ENCODE measurements at places on chromosomes 3 and 15. TPM values are rescaled to one million over a fixed set of nuclear protein-coding genes. Genes with fewer than 3 reads are reported as not detected.

SUSD5 gene
- total RNA-seq: 4.8 TPM

MINDY4B gene
- not detected for total RNA-seq

LRRC3B gene
- not detected for total RNA-seq

GOLGA6B gene
- not detected for total RNA-seq

MME gene
- 35.8 TPM for total RNA-seq

PLCB2 gene
- 0.53 TPM for total RNA-seq

AHSG gene
- total RNA-seq: not detected

MYL3 gene
- total RNA-seq: not detected

SPINT1 gene
- 0.26 TPM for total RNA-seq

LHFPL4 gene
- total RNA-seq: not detected

WNT5A gene
- 39.0 TPM for total RNA-seq

LSAMP gene
- 0.19 TPM for total RNA-seq

WDR49 gene
- total RNA-seq: 0.12 TPM

IGSF11 gene
- total RNA-seq: under 0.01 TPM

C15orf62 gene
- under 0.01 TPM for total RNA-seq

SAMMSON gene
- total RNA-seq: not detected

FOXL2 gene
- not detected for total RNA-seq

TRH gene
- not detected for total RNA-seq

CD96 gene
- total RNA-seq: under 0.01 TPM

ADCY5 gene
- total RNA-seq: 0.13 TPM

MINAR1 gene
- 0.68 TPM for total RNA-seq

MED12L gene
- total RNA-seq: 0.66 TPM

FAM81A gene
- 0.25 TPM for total RNA-seq

SENP7 gene
- 19.6 TPM for total RNA-seq

ISLR2 gene
- total RNA-seq: not detected

HRG gene
- not detected for total RNA-seq

LNP1 gene
- total RNA-seq: 5.0 TPM

SHC4 gene
- 1.1 TPM for total RNA-seq

CHDH gene
- under 0.01 TPM for total RNA-seq

GRIP2 gene
- not detected for total RNA-seq

RFX7 gene
- total RNA-seq: 2.2 TPM

DENND6A gene
- total RNA-seq: 19.6 TPM

PODXL2 gene
- 1.9 TPM for total RNA-seq

HTR3E gene
- not detected for total RNA-seq

PFKFB4 gene
- 6.6 TPM for total RNA-seq

CPN2 gene
- not detected for total RNA-seq

SKOR1 gene
- 0.19 TPM for total RNA-seq

NBEAL2 gene
- 5.0 TPM for total RNA-seq

FGF12 gene
- 0.12 TPM for total RNA-seq

TPRG1 gene
- total RNA-seq: 0.40 TPM

VWA5B2 gene
- total RNA-seq: 0.06 TPM

DNAH12 gene
- total RNA-seq: under 0.01 TPM

ADAMTS7 gene
- total RNA-seq: 8.7 TPM

ADGRG7 gene
- 52.7 TPM for total RNA-seq

RFTN1 gene
- 29.3 TPM for total RNA-seq

PDZRN3 gene
- total RNA-seq: 59.6 TPM

DPPA2 gene
- not detected for total RNA-seq

SLC24A5 gene
- total RNA-seq: not detected

All from aortic smooth muscle cell (primary cell).